CD4-positive, alpha-beta T cell treated with Interleukin-15 for 4 hours (primary cell): ENCODE measurements at places on chromosomes 6 and 20.

DNA sequence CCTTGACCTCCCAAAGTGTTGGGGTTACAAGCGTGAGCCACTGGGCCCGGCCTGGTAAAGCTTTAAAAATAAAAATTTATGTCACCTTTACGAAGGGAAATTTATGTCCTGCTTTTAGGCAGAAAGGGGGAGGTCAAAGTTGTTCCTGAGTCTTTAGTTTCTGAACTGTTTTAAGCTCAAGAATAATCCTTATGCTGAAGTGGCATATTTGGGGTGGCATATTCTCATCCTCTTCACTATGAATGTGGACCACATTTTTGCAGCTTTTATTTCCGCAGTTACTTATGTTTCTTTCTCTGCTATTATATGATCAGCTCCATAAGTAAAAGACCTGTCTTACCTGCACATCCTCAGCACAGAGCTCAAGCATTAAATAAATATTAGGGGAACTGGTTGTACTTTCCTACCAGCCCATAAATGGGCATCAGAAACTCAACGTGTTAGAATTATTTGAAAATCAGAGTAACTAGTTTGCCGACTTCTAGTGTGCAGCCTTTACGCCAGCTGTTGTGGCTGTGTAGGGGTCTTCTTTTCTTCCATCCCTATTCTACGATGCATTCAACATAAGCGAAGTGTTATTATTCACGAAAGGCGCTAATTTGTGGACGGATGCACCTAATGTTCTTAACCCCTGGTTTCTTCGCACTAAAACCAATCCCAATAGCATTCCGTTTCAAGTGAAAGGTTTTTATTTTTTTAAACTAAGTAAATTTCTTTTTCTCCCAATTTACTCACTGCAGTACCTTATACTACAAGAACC, 867 bp upstream of the AKAP7 start:
- no peak for DNase-seq

GRCh38 chr6:1802491-1803395, 193.0 kb downstream of the FOXC1 start:
- no peak for DNase-seq

GRCh38 chr6:41719436-41720261, 15.8 kb downstream of the TFEB start:
- DNase-seq, result no peak

DNA sequence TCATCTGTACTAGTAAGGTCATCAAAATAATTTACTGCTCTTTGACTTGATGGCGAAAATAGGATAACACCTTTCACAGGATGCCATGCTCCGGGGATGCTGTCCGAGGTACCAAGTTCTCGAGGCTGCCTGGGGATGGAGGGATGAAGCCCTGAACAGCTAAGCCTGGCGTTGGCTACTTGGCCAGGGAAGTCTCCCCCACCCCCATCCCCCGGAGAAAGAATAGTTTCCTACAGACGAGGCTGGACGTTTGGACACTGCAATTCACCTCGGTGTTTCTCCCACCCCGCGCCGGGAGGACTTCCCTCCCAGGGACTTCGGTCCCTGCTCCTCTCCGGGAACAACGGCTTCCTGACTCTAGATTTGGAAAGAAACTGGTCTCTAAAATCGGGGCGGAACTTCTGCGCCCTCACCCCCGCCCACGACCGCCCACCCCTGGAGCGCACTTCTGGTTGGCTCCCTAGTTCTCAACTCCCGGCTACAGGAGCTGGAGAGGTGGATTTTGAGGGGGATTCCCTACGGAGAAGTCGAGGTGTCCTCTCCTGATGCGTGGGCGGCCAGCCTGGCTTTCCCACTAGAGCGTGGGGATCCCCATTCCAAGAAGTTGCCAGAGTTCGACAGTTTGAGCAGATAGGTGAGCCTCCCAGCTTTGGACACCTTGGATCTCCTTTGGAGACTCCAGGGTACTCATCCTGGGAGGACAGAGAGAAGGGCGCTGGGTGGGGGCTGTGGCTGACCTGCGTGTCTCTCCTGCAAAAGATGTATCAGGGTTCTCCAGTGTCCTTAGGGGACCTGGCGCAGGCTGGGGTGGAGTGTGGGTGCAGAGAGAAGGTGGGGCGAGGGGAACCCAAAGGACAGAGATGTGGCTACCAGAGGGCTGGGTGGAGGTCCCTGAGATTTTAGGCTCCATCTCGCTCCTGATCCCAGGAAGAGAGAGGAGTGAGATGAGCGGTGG, 1.1 kb downstream of the PCSK2 start:
- DNase-seq, result no peak

- no peak for DNase-seq
Observed at GRCh38 chr6:147738099-147738498, 229.6 kb downstream of the SAMD5 start.

DNA sequence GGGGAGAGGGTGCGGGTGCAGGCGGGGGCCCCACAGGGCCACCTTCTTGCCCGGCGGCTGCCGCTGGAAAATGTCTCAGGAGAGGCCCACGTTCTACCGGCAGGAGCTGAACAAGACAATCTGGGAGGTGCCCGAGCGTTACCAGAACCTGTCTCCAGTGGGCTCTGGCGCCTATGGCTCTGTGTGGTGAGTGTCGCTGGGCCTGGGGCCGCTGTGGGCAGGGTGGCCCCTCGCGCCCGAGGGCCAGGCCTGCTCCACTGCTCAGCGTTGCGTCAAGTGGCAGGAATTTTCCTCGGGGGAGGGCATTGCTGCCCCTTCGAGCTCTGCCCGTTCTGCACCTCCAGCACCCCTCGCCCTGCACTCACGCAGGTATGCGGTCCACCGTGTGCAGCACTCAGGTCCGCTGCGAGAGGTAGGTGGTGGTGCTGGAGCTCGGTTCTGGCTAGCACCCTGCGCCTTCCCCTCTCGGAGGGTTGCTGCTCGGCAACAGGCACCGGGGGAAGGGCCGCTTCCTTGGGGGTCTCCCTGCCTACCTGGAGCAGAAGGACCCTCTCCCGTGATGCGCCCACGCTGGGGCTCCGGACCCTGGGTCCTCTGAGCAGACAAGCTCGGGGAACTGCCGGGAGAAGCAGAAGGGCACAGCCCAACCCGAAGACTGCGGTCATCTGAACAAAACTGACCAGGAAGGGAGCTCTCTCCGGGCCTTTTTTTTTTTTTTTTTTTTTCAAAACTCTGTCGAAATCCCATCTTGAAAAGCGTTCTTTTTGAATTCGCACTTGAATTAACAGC, 674 bp downstream of the MAPK14 start:
- DNase-seq, result peak; percentile 23

DNA sequence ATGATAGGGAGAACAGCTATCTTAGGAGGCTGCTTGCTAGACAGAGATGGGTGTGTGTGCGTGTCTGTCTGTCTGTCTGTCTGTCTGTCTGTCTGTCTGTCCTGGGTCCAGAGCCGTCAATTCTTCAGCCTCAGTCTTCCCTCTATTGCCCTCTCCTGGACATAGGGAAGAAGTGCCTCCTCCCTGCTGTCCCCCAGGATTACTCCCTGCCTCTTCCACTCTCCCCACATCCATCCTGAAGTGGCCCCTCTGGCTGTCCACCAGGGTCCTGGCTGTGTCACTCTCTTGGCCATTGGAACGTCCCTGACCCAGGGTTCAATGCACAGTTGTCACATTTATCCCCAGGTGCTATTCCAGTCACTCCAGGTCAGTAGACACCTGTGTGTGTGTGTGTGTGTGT, 10.2 kb downstream of the TREML2 start:
- no peak for DNase-seq

DNA sequence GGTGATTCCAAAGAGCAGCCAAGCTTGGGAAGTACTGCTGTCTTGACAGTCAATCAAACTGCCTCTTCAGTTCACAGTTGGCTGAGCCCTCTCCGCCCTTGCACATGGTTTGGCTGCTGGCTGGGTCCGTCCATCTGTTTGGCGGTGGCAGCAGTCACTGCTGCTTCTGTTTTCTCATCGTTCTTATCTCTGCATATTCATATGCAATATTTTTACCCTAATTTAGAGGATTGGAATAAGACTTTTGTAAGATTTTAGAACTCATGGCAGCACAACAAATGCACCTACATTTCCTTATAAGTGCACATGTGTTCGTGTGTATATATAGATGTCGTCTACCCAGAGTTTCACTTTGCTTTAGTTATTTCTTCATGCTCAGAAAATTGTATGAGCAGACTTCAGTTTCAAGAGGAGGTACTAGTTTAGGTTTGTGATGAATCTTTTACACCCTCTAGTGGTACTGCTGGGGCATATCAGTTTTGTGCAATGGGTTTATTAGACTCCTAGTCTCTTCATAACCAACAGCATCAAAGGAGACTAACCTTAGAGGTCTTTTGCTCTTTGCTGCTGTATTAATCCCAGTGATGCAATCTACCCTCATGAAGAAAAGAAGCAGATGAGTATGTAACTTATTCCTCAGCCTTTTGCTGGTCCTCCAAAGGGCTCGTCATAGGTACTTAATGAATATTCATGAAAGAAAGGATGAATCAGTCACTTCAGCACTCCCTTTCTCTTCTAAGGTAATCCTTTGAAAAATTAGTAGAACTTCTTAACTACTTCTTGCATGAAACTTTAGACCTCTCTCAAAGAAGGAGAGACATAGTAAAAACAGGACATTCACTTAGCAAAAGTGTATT, 44.3 kb downstream of the KHDC1L start:
- DNase-seq, result peak; percentile 52

- no peak for DNase-seq
Observed at GRCh38 chr6:163712566-163712961, 298.0 kb downstream of the QKI start.

- DNase-seq, result no peak
Observed at GRCh38 chr6:34227761-34228421, 8.8 kb upstream of the HMGA1 start.

DNA sequence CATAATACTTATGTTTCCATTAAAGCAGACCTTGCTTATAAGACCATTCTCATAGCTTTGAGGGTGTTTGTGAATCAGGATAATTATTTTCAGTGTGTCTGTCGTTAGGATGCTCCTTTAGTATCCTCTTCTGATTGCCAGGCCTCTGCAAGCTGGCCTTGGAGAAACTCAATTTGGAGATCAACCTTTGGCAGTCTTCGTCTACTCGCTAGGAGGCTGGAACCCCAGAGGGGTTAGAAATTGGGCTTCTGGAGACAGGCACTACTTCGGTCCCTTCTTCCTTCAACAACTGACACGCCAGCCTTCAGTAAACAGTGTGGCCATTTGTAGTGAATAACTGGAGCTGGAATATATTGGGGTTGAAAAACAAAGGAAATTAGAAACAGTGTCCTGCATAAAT, 100.8 kb upstream of the CITED2 start:
- no peak for DNase-seq

DNA sequence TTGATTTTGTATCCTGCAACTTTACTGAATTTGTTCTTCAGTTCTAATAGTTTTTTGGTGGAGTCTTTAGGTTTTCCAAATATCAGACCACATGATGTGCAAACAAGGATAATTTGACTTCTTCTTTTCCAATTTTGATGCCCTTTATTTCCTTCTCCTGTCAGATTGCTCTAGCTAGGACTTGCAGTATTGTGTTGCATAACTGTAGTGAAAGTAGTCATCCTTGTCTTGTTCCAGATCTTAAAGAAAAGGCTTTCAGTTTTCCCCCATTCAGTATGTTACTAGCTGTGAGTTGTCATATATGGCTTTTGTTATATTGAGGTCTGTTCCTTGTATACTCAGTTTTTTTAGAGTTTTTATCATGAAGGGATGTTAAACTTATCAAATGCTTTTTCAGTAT, 4.6 kb downstream of the MICB start:
- DNase-seq, result no peak

- no peak for DNase-seq
Observed at GRCh38 chr6:156437121-156437879, 339.9 kb upstream of the ARID1B start.

DNA sequence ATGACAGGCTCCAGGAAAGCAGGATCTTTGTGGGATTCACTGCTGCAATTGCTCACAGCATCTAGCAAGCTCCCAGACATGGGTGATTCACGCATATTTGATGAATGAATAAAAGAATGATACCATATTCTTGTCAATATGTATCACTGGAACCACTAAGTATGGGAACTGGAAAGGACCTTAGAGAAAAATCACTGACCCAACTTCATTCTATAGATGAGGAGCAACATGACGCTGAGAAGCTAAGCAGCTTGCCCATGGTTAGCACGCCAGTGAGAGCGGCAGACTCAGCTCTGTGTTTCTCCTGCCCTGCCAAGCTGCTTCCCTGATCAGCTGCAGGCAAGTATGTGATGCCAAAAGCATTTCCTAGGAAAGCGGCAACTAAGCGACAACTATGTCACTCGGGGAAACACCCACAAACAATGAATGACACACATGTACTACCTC, 66.8 kb downstream of the PPP1R3G start:
- no peak for DNase-seq

- no peak for DNase-seq
Observed at GRCh38 chr6:82337688-82338257, 25.8 kb upstream of the TPBG start.
